ENCODE measurements at places on chromosomes 11 and 22.

DNA sequence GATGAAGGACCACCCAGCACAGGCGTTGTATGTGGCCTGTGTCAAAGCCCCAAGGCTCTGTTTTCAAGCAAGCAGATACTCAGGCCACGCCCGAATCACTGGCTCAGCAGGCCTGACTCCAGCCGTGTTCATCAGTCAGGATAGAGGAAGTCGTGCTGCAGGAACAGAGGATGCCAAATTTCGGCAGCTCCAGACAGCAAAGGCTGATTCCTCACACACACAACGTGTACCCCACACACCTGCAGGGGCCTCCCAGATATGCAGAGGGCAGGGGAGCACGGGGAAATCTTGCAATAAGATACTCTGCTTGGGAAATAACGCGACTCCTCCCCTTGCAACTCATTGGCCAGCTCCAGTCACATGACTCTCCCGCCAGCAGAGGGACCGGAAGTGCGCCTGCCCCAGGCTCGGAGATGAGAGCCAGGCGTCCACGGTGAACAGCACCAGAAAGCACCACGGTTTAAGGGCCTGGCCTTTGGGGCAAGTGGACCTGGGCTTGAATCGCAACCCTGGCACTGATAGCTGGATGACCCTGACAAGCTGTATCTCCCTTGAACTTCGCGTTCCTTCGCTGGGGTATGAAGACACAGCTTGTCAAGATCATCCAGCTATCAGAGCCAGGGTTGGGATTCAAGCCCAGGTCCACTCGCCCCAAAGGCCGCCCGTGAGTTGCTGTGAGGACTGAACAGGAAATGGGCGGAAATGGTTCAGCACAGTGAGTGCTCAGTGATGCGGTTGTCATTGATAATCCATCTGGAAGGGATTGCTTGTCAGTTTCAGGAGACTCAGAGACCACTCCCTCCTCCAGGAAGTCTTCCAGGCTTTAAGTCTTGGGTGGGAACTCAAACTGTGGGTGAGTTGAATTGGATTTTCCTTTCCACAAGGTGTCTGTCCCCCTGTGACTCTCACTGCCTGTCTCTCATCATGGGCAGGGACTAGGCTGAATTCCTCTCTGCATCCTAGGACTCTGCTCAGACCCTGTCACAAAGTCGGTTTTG lies 88.5 kb downstream of the MYEOV start:
- DNase-seq, result no peak

- DNase-seq, result no peak
Measured at GRCh38 chr22:49077586-49077985, 750.1 kb downstream of the BRD1 start.

- no peak for DNase-seq
Measured at GRCh38 chr11:122902951-122903350, 20.4 kb downstream of the JHY start.

- no peak for DNase-seq
Measured at GRCh38 chr11:124899383-124900145, 1.9 kb upstream of the ROBO4 start.

GRCh38 chr11:34586488-34587281 lies 34.2 kb upstream of the EHF start:
- DNase-seq, result no peak

DNA sequence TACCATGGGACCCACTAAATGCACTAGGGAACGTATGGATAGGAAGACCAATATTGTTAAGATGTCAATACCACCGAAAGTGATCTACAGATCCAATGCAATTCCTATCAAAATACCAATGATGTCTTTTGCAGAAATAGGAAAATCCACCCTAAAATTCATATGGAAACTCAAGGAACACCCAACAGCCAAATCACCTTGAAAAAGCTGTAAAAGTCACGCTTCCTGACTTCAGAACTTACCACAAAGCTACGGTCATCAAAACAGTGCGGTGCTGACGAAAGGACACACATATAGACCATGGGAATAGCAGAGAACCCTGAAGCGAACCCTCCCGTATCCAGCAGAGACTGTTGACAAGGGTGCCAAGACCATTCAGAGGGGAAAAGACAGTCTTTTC lies 20.5 kb downstream of the BRD1 start:
- no peak for DNase-seq

DNA sequence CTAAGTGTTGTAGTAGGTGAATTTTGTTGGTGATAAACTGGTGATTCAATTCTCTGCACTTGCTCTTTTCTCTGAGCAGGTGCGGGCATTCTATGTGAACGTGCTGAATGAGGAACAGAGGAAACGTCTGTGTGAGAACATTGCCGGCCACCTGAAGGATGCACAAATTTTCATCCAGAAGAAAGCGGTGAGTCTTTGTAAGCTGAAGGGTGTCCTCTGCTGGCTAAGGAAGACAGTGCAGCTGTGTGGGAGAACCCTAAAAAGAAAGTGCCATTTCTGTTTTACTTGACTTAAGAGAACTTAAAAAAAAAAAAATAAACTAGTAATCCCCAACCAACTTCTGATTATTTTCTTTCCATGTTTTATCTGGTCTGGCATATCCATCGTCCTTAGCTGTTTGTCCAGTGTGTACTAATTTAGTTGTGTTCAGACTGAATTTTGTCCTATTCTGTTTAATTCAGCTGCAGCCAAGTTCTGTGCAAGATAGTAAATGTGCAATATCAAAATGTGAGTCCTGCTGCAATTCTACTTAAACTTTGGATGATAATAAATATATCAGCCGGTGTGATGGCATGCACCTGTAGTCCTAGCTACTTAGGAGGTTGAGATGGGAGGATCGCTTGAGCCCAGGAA lies 29.6 kb downstream of the CAT start:
- no peak for DNase-seq

GRCh38 chr11:6602096-6602940 lies 1.1 kb downstream of the RRP8 start:
- DNase-seq, result no peak

Measured in H54 (cell line).